ENCODE measurements at places on chromosomes 6 and 20.

DNA sequence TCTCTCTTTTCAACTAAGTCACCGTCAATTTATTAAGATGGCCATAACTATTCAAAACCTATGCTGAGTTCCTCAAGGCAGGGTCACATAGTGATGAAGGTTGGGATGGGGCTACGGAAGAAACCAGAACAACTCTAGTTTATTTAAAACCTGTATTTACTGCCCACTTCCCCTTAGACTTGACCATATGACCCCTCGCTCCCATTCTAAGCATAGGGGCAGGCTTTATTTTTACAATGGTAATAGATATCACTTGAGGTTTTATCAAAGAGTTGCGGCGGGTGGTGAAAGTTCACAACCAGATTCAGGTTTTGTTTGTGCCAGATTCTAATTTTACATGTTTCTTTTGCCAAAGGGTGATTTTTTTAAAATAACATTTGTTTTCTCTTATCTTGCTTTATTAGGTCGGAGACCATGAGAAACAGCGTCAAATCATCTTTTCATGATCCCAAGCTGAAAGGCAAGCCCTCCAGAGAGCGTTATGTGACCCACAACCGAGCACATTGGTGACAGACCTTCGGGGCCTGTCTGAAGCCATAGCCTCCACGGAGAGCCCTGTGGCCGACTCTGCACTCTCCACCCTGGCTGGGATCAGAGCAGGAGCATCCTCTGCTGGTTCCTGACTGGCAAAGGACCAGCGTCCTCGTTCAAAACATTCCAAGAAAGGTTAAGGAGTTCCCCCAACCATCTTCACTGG, 5.5 kb downstream of the EDN1 start:
- no peak for ATAC-seq
- H3K27me3 ChIP-seq: peaks cover 22% of the 10 kb centered on the region
- peaks cover 2% of the 10 kb centered on the region for H3K4me1 ChIP-seq
- no peak overlapping the region for H3K27ac ChIP-seq
- H3K4me3 ChIP-seq: no peak overlapping the region

DNA sequence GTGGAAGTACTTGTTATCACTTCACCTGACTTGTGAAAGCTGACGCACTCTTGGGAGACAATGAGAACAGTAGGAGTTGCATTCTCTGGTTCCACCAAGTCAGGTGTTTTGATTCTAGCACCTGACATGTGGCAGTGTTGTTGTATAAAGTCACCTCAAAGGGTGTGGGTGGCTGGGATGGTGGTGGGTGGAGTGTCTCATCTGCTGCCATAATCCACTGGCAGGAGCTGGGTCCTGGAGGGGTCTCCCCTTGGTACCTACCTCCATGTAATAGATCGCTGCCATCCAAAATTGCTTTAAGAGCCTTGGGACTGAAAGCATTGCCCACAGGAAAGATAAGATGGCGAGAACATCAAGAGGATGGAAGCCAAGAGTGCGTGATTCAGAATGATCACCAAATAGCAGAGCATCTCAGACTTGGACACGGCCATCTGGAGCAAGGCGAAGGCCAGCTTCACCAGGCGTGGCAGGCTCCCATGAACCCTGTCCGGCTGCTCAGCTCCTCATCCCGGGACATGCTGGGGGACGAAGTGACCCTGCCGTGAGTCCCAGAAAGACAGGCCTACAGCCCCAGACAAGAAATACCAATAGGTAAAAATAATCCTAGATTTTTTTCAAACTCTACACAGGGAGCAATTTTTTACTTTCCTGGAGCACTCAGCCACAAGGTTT, 56.6 kb downstream of the NPEPL1 start:
- H3K27me3 ChIP-seq: peaks cover 61% of the 10 kb centered on the region
- no peak for ATAC-seq
- H3K36me3 ChIP-seq: no peaks in the 10 kb centered on the region
- no peak overlapping the region for H3K4me3 ChIP-seq

DNA sequence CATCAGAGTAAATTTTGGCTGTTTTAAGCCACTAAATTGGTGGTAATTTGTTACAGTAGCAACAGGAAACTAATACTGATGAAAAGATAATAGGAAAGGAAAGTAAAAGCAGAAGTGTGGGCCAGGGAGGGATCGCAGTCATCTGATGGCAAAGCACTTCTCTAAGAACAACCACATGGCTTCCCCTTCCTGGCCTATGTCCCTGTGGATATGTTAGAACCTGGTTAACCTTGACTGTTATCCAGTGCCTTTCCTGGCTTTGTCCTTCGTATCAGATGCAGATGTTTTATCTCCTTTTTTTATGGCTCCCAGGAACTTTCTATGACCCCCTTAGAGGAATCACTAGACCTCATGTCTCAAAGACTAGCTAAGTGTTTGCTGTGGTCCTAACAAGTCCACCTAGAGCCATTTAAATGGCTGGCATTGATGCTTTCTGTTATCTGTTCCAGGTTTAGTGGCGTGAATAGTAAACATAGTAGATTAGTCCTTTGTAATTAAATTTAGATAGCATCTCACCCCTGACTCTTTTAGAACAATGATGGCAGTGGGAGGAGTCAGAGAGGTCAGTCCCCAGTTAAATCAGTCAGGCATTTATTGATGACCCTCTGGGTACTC, 79.2 kb upstream of the PHACTR2 start:
- H3K27me3 ChIP-seq: no peaks in the 10 kb centered on the region
- peaks cover 10% of the 10 kb centered on the region for H3K36me3 ChIP-seq
- no peak overlapping the region for H3K4me3 ChIP-seq
- peaks cover 12% of the 10 kb centered on the region for H3K4me1 ChIP-seq

GRCh38 chr6:150201285-150201684, 58.4 kb downstream of the PPP1R14C start:
- peaks cover 13% of the 10 kb centered on the region for H3K4me1 ChIP-seq
- ATAC-seq: no peak
- no peaks in the 10 kb centered on the region for H3K27me3 ChIP-seq
- H3K36me3 ChIP-seq: no peaks in the 10 kb centered on the region
- no peak overlapping the region for H3K4me3 ChIP-seq

GRCh38 chr20:23048283-23049200, 930 bp downstream of the THBD start:
- peaks cover 5% of the 10 kb centered on the region for H3K36me3 ChIP-seq
- peaks cover 65% of the 10 kb centered on the region for H3K27me3 ChIP-seq
- H3K27ac ChIP-seq: no peak overlapping the region
- H3K4me1 ChIP-seq: no peaks in the 10 kb centered on the region
- H3K4me3 ChIP-seq: no peak overlapping the region
- no peak for ATAC-seq

DNA sequence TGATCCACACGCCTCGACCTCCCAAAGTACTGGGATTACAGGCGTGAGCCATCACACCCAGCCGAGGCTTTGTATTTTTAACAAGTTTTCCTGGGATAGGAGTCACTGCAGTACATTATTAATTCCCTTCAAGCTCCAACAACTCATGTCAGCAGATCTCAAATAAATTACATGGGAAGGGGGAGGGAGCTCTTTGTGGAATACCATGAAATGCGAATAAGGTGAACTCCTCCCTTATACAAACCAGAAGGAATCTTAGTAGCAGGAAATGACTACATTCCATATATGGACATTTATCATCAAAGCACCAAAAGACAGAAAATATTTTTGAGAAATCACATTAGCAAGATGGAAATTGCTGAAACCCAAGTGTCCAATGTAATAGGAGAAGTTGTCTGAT, 2.9 kb downstream of the GSS start:
- no peak overlapping the region for H3K4me3 ChIP-seq
- no peak overlapping the region for H3K27ac ChIP-seq
- no peaks in the 10 kb centered on the region for H3K27me3 ChIP-seq
- H3K36me3 ChIP-seq: peaks cover 15% of the 10 kb centered on the region

DNA sequence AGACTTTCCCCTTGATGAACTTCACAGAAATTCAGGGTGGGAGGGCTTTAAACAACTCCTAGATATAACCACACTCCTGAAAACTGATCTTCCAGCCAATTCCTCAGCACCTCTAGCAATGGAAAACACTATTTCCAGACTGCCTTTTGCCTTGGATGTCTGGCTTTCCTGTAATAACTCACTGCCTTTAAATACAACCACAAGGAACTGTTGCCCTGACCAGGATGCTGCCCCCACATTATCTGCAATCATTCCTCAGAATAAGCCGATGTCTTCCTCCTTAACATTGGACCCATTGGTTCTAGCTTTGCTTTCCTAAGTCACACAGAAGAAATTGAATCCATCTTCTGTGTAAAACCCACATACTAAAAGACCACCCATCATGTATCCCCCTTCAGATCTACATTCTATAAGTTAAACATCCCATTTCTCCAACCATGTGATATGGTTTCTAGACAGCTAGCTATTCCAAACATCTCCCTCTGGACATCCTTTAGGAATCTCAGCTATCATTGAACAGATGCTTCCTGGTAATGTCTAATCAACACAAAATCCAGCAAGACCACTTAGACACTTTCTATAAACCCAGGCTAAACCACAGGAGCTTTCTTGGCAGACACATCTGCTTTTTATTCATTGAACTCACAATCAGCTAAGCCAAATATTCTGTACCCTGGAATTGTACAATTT, 95.9 kb upstream of the KCNQ5 start:
- no peak overlapping the region for H3K4me3 ChIP-seq
- no peak overlapping the region for H3K27ac ChIP-seq
- ATAC-seq: no peak

- peaks cover 18% of the 10 kb centered on the region for H3K4me1 ChIP-seq
- no peak overlapping the region for H3K4me3 ChIP-seq
- H3K27ac ChIP-seq: no peak overlapping the region
- no peaks in the 10 kb centered on the region for H3K27me3 ChIP-seq
- H3K36me3 ChIP-seq: peaks cover 7% of the 10 kb centered on the region
These were observed 328.4 kb downstream of the DHX35 start for GRCh38 chr20:39290575-39290974.
